ENCODE measurements at places on chromosomes 6 and 20.

GRCh38 chr6:33211666-33212422 is 3.5 kb downstream of the RING1 start:
- no peak for DNase-seq

- no peak for DNase-seq
These were observed 2.4 kb downstream of the TDP2 start for GRCh38 chr6:24664046-24664987.

GRCh38 chr6:40393641-40394040 is 193.5 kb downstream of the LRFN2 start:
- DNase-seq: no peak

DNA sequence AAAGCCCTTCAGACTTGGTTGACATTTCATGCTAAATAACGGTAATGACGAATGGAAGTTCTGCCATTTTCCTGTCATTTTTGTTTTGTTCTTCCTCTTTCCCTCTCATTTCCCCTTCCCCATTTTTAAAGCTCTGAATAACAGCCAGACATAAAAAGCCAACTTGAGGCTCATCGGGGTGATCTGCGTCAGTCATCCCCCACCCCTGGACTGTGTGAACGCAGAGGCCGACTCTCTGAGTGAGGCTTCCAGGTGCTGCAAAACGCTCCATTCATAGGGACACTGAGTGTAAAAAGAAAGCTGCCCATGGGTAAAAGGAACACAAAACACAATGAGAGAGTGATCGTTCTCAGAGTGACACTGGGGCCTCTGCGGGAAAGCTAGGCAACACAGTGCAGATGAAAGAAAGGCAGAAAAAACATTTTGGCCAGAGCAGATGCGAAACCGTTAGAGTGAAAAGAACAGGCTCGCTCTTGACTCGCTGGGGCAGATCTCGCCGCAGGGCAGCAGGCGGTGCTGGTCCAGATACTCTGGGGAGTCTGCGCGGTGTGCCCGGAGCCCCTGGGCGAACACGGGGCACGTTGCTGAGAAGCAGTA is 684.8 kb downstream of the QKI start:
- no peak for DNase-seq

- no peak for DNase-seq
These were observed 227.9 kb upstream of the MARCKS start for GRCh38 chr6:113629256-113629655.

GRCh38 chr6:170231293-170232185 is 59.3 kb downstream of the DLL1 start:
- no peak for DNase-seq

GRCh38 chr6:152673236-152673635 is 24.5 kb upstream of the MYCT1 start:
- no peak for DNase-seq

- DNase-seq: no peak
These were observed 46.1 kb upstream of the TMEM217 start for GRCh38 chr6:37303891-37304503.

GRCh38 chr20:53943522-53944291 is 126.7 kb downstream of the BCAS1 start:
- DNase-seq: no peak

- DNase-seq: no peak
These were observed 236.2 kb upstream of the TAB2 start for GRCh38 chr6:149081281-149081680.

DNA sequence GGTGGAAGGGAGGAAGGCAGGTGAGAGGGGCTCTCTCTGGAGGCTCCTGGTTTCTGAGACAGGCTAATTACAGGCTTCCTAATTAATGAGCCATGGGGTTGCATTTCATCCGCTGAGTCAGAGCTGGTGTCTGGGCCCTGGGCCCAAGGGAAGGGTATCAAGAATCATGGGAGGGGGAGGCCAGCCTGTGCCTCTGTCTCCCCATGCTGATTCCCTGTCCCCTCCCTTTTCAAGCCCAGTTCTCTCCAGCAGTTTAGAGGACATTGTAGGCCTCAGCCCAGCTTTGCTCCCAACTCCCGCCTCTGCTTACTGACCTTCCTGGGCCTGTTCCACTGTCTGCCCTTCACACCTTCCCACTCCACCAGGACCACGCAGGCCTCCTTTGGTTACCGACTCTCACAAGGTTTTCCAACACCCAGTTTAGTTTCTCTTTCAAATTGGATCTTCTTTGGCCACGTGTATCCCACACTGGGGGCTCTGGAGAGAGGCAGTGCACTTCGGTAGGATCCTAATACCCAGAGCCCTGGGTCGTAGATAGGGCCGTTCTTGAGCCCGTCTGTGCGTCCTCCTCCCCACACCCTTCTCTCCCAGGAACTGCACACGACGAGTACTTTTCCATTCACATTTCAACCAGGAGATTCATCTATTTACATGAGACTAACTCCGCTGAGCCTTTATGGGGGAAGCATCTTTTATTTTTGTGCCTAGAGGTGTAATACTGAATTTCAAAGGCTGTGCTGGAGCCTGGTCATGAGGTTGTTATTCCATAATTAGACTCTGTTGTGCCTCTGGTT is 18.2 kb upstream of the AVP start:
- DNase-seq: no peak

DNA sequence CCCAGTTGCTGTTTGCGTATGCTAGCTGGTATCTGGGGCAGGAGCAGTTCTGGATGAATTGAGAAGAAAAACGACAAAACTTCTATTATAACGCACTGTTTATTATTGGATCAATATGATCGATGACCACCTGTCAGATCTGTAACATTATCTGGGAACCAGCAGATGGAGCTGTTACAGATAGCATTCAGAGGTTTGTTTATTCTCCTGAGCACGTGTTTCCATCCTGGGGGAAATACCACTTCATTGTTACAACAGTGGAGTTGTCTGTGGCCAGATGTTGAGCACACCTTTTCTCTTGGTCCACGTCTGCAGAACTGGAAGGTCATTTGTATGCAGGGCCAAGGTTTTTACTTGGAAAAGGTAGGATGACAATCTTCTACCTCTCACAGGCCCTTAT is 16.0 kb upstream of the NKX2-2 start:
- DNase-seq: no peak

DNA sequence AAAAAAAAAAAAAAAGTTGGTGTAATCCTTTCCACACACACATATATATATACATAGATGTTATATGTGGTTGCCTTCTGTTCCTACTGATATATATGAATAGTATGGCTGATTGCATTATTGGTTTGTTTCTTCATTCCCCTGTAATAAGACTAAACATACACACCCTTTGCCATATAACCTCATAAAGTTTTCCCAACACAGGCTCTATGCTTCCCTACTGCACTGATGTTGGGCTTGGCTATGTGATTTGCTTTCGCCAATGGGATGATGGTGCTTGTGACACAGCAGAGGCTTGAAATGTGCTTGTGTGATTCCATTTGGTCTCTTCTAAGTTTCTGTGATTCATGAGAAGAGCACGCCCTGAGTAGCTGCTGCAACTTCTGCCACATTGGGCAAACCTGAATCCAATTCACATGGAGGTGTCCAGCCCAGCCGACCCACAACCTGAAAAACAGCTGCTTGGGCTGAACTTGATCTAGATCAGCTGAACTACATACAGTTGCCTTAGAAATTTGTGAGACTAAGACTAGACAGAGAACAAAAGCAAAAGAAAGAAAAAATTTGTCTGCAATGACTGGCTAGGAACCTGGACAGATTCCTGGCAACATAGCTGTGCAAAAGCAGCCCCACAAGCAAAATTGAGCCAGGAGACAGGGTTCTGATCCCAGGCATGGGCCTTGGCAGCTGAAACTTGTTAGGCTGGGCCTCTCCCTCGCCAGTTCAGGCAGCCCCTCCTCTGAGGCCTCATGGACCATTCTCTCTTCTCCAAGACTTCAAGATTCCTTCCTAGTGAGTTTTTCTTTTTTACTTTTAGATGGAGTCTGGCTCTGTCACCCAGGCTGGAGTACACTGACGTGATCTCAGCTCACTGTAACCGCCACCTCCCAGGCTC is 13.4 kb upstream of the TBC1D20 start:
- DNase-seq: no peak

DNA sequence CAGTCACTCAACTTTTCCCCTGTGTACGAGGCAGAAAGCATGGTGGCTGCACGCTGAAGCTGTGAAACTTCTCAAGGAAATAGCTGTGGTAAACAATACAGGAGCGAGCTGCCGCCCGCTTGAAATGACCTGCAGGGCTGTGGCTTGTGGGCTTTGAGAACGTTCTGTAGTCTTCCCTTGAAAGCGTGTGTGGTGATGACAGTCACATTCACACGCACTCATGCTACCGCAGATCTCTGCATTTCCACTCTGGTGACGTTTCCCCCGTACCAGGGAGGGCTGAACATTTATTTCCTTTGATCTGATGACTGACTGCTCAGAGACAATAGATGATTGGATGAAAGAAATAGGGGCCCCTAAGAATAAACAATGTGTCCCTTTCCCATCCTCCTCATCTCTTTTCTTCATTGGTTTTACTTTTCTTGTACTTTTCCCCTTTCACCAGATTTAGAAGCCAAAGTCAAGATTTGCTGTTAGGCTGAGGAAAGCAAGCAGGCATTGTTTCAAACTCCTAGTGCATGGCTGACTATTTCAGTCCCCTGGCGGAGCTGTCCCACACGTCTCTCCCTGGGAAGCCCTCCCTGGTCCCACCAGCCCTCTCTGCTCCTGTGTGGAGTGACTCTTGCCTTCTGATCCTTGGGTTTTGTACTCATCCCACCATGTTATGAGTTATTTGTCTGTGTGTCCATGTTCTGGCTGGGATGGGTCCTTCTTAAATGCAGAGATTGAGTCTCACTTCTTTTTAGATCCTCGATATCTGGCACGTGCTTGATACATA is 3.9 kb downstream of the SYTL3 start:
- DNase-seq: no peak

DNA sequence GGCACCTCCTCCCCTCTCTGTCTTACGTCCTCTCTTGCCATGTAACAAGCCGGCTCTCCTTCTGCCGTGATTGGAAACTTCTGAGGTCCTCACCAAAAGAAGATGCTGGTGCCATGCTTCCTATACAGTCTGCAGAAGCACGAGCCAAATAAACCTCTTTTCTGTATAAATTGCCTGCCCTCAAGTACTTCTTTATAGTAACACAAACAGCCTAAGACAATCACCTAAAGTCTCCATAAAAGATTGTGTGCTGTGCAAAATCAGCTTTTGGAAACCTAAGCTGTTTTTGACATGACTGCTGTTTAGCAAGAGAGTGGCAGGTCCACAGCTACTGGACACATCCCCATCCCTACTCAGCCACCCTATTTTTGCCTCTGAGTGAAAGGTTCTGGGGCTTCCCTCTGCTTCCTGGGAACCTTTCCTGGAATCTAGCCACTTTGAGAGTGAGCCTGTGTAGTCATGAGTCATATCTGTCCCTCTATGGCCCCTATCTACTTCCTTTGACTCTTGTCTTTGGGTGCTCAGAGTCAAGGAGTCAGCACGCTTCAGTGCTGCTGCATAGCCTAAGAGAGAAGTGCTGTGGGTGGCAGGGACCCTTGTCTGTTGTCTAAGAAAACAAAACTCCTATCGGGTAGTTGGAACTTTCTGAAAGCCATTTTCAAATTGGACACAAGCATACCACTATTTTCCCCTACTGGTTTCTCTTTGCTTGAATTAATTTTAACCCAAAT is 110.0 kb downstream of the PPP1R14C start:
- DNase-seq: no peak

DNA sequence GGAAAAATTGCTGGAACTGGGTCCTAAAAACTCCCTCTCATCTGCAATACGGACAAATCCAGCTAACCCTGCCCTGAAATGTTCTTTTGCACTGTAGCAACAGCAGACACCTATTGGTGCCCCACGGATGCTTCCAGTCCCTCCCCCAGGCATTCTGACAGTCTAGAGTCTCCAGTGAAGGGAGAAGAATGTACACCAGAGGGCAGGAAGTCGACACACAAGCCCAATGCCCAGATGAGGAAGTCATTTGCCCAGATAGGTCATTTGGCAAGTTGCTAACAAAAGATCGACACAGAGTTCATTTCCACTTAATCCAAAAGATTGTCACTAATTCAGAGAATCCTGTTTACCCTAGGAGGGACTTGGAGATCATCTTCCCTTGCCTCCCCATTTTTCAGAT is 293.0 kb upstream of the PRDM1 start:
- DNase-seq: no peak
